Stimulated activated CD4-positive, alpha-beta T cell treated with anti-CD3 and anti-CD28 coated beads, Interleukin-15, amount 100 ng/mL, for 24 hours (primary cell): ENCODE measurements at places on chromosomes 12 and 14.

DNA sequence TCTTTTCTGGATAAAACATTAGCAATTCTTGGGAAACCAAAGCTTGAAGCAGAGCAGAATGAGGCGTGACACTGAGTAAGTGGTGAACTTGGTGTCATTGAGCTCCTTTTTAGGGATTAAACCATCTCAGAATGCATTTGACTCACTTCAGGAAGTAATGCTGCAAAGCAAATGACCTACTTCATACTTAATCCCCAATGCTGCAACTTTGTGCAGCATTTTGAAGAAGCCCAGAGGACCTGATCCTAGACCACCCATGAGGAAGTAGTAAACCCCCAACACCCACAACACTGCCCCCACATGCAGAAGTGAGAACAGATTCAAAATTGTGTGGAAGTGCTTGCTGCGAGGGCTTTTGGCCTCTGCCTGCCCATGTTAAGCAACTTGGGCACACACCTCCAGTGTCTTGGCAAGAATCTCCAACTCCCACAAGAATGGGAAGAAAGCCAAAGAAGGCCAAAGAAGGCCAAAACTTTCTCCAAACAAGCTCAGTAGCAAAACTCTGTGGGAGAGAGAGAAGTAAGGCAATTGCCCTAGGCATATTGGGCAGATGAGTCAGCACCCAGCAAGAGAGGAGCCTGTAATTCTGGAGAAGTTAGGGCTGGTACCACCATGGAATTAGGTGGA, 69.2 kb upstream of the ETV6 start:
- DNase-seq: no peak

GRCh38 chr12:51246254-51246853, 7.7 kb downstream of the DAZAP2 start:
- DNase-seq: peak; percentile 50

- DNase-seq: no peak
Measured at GRCh38 chr14:56659378-56659777, 79.8 kb downstream of the TMEM260 start.

GRCh38 chr14:87185961-87186560, 806.9 kb downstream of the GALC start:
- DNase-seq: no peak

- no peak for DNase-seq
Measured at GRCh38 chr14:47744155-47744554, 68.8 kb upstream of the MDGA2 start.

- DNase-seq: no peak
Measured at GRCh38 chr14:37089410-37089809, 83.0 kb downstream of the SLC25A21 start.

DNA sequence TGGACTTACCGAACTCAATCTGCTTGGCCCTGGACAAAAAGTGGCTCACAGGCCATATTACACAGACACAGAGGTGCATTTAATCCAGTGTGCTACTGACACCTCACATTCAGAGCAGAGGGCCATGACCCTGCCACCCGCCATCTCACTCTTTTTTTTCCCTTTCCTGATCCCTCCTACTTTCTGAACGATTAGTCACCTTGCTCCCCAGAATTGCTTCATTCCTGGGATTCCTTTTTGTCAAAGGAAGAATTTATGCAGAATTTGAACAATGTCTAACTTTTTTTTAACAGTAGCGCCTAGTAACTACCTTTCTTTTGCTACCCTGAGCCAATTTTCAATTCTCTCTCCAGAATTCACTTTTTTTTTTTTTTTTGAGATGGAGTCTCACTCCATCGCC, 4.6 kb downstream of the PKP2 start:
- no peak for DNase-seq

DNA sequence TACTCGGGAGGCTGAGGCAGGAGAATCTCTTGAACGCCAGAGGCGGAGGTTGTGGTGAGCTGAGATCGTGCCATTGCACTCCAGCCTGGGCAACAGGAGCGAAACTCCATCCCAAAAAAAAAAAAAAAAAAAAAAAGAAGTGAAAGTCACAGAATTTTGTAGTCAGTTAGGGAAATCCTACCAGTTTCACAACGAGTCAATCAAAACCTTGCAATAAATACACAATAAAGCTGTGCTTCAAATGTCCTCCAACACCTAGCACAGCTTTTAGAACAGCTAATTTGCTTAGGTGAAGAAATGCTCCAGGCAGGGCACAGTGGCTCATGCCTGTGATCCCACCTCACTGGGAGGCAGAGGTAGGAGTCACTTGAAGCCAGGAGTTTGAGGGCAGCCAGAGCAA, 112.8 kb upstream of the ATF7IP start:
- no peak for DNase-seq

DNA sequence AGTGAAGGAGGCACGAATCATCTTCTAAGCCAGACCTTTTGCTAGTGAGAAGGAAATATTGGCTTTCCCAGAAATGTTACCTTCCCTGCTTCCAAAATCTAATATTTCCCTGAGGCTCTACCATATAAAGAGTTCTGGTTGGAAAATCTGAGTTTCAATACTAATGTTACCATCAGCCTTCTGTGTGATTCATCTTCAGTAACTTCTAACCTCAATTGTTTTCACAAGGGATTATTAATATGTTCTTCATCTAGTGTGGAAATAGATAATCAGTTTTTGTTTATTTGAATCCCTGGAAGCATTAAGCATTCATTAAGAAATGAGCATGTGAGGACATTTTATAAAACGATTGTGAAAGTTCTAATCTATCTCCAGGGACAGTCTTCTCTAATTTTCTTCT, 720.9 kb downstream of the AACS start:
- DNase-seq: no peak

- no peak for DNase-seq
Measured at GRCh38 chr12:108921946-108922345, 42.1 kb downstream of the DAO start.

- DNase-seq: no peak
Measured at GRCh38 chr12:42638697-42639096, 49.2 kb upstream of the PRICKLE1 start.

GRCh38 chr12:123233505-123234308, 471 bp downstream of the MTRFR start:
- no peak for DNase-seq

- DNase-seq: no peak
Measured at GRCh38 chr14:52527052-52527451, 25.3 kb downstream of the TXNDC16 start.

GRCh38 chr14:94203473-94204210, 29.5 kb downstream of the PPP4R4 start:
- no peak for DNase-seq

GRCh38 chr14:58954901-58955861, 233.3 kb upstream of the DAAM1 start:
- DNase-seq: no peak

- peak; percentile 65 for DNase-seq
Measured at GRCh38 chr14:89283327-89284060, 133.5 kb downstream of the FOXN3 start.

GRCh38 chr12:45988264-45988663, 2.1 kb downstream of the SCAF11 start:
- DNase-seq: no peak

- DNase-seq: no peak
Measured at GRCh38 chr12:93318720-93319522, 58.8 kb upstream of the NUDT4 start.

DNA sequence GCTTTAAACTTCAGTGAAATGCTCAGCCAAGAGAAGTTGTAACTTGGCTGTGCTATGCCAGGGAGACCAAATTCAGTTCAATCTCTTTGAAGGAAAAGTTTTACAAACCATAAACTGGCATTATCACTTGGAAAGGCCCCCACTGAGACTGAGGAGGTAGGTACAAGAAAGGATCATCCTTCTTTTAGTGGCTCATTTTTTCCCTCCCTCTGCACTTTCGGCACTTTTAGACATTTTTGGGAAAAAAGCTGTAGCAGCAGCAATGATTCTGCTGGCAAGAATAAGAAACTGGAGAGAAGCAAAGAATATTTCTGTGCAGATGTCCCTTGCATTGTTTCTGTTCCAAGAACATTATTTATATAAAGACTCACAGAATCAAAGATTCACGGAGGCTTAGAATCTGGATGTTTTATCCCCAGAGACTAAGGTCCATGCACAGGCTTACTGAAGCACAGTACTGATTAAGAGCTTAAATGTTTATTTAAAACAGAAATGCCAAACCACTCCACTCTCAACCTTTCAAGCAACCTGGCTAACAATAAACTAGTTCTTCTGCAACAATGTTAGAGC, 12.3 kb downstream of the ZC2HC1C start:
- DNase-seq: no peak

- no peak for DNase-seq
Measured at GRCh38 chr14:50961605-50962221, 17.4 kb upstream of the PYGL start.

DNA sequence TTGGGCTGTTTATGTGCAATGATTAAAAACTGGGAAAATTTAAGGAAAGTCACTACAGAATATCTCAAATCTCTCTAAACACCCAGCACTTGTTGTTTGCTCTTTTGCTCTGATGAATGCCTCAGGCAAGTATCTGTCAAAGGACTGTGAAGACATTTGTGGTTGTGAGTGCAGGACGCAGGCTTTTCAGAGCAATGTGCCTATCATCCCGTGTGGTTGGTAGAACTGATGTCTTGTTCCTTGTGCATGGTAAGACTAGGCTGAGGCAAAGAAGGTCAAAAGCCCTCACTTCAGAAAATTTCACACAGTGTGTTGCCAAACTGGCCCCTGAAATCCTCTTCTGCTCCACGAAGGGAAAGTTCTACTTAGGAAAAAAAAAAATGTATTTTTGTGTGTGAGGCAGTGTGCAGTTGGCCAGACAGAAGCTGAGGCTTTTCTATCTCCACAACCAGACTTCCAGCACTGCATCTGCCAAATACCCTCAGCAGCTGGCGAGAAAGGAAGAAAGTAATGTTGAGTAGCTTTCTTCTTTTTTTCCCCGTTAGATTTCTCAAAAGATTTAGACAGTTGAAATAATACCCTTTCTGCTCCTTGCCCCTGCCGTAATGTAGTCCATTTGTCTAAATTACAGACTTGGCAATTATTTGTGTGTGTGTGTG, 1103.1 kb downstream of the VRK1 start:
- DNase-seq: no peak

GRCh38 chr12:104044158-104044557, 5.8 kb downstream of the GLT8D2 start:
- no peak for DNase-seq

GRCh38 chr14:25909045-25909747, 688.6 kb downstream of the NOVA1 start:
- no peak for DNase-seq

- DNase-seq: no peak
Measured at GRCh38 chr12:50980545-50980944, 28.2 kb downstream of the HIGD1C start.

GRCh38 chr14:90534838-90535555, 138.2 kb downstream of the CALM1 start:
- no peak for DNase-seq

DNA sequence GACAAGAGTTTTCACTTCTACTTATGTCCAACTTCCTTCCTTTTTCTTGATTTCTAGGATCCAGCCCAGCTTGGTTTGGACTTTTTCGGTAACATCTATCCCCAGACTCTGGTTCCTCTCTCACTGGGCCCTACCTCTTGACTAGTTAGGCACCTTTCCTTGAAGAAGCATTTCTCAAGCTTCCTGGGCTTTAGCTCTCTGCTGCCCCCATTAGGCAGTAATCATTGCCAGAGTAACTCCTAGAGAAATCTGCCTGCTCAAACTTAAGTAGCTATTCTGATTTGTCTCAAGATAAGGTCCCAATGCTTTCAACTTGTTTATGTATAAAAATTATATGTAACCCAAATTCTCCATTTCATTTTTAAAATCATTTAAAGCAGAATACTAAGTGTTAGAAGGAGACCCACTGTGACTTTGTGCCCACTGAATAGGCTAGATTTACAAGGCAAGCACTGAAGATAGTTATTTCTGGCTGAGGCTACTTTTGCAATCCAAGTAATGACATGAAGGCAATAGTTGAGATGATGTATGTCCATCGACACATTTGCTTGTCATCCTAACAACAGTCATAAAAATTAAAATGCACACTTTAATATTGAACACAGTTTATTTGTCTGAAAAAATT, 275.0 kb upstream of the G2E3 start:
- DNase-seq: peak; percentile 30

GRCh38 chr14:88856786-88857366, 32.4 kb downstream of the TTC8 start:
- DNase-seq: no peak

- DNase-seq: no peak
Measured at GRCh38 chr12:14059548-14059947, 78.1 kb upstream of the GRIN2B start.

- no peak for DNase-seq
Measured at GRCh38 chr12:31742891-31743290, 14.1 kb upstream of the AMN1 start.

- DNase-seq: no peak
Measured at GRCh38 chr12:90984114-90984513, 20.7 kb downstream of the EPYC start.

GRCh38 chr12:131153016-131153415, 199.3 kb downstream of the ADGRD1 start:
- DNase-seq: no peak

DNA sequence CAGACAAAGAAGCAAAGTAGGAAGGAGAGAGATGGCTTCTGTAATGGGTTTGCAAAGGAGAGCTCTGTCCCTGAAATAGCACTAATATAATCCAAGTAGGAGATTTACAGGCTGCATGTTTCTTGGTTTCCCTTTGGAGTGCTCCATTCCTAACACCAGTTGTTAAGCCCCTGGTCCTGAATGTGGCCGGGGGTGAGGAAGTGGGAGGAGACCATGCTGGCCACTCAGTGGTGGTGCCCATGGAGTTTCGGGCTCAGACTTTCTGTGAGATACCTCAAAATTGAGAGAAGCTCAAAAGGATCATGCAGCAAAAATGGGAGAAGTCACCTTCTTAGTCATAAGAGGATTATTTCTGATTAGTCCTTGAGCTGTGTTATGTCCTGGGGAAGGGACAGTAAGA, 88.5 kb downstream of the DAD1 start:
- no peak for DNase-seq

DNA sequence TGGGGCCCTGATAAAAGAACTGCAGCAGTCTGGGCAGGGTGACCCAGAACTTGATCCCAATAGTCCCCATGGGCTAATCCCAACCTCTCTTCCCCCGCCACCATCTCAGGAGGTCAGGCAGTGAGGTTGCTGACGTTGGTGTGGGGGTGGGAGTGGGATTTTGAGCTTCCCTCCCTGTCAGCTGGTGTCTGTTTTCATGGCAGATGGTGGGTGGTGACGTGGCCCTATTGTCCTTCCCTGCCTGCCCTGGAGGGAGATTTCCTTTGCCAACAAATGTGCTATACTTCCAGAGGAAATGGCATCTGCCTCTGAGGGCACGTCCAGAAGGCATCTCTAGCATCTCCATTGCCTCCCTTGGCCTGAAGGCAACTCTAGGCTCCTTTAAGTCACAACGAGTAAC, 37.7 kb downstream of the NEUROD4 start:
- DNase-seq: no peak

GRCh38 chr14:30621940-30622830, at the start of gene SCFD1:
Gene SCFD1, plus strand, starts transcription at chr14:30622319. Its CDS starts 20 bp downstream, at chr14:30622339.
- peak; percentile 96 for DNase-seq
